ENCODE measurements at places on chromosomes 16 and 17.

GRCh38 chr17:27245230-27245696 is 48.7 kb upstream of the WSB1 start:
- peak; percentile 61 for DNase-seq

- no peak for DNase-seq
These were observed 95.7 kb downstream of the RAB11FIP4 start for GRCh38 chr17:31487063-31487647.

DNA sequence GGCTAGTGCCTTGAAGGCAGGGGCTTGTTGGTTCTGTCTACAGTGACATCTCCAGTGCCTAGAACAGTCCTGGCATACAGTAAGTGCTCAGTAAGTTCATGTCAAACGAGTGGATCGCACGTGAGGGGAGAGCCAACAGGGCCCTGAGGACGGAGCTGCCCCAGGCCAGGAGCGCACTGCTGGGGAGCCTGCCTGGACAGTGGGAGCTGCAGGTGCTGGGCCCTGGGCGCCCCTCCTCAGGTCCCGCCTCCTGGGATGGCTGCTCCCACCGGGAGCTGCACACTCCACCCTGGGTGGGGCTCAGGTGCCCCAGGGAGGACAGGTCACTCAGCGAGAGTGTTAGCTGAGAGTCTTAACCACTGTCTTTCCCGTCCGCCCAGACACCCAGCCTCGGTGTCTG is 1.8 kb downstream of the EVPL start:
- no peak for DNase-seq

DNA sequence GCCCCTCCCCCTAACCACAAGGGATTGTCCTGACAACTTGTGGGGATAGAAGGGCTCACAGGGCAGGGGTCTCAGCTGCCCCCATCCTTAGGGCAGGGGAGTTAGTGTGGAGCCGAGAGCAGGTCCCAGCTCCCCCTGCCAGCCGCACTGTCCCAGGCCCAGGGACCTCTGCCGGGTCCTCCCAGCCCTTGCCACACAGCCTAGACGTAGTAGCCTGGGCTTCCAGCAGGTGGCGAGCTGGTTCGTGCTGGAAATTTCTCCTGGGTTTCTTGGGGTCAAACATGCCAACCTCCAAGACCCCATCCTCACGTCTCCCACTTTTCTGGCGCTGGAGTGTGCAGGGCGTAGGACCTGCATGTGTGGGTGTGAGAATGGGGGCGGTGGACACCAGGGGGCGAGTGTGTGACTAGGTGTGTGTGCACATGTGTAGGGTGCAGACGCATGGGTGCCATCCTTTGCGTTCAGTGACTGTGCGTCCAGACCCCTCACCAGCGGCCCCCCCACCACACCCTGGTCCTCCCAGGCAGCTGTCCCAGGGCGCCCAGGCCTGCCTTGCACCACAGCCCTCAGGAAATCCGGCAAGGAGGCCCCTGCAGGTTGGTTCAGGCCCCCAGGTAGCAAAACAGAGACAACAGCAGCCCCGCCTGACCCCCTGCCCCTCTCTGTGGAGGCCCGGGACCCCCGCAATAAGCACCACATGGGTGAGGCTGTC is 29.5 kb downstream of the SBK1 start:
- peak; percentile 40 for DNase-seq

- no peak for DNase-seq
These were observed 67.1 kb upstream of the NLK start for GRCh38 chr17:27975146-27976011.

- DNase-seq: no peak
These were observed 5.3 kb downstream of the ARHGAP17 start for GRCh38 chr16:25009822-25010221.

DNA sequence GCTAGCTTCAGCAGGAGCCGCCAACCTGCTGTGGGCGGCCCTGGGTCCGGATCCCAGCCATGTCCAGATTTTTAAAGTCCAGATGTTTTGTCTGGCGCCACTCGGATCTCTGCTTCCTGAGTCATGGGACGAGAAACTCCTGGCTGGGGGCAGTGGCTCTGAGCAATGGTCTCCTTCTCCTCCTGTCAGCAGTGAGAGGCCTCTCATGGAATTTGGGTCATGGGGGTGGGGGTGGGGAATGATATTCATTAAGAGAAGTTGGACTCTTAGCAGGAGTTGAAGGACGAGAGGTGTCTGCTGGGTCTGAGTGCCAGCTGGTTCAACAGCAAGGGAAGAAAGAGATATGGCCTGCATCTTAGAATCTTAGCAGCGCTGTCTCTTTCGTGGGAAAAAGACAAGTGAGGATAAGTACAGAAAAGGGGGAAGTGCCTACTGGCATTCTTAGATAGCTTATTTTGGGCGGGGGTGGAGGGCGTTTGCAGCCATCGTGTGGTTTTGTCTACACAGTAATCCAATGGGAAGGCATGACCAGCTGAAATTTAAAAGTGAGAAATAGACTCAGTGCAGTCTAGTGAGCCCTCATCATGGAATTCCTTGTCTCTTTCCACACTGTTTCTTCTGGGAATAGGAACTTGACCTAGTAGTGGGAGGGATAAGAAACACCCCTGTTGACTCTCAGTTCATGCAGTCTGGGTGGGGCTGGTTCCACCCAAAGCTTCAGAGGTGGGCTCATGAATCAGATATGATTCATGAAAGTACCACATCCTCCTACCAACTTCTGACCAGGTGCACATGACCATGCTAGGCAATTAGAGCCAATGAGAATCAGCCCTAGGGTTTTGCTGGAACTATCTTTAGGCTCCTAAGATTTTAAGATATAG is 80.5 kb downstream of the MYH13 start:
- peak; percentile 13 for DNase-seq

DNA sequence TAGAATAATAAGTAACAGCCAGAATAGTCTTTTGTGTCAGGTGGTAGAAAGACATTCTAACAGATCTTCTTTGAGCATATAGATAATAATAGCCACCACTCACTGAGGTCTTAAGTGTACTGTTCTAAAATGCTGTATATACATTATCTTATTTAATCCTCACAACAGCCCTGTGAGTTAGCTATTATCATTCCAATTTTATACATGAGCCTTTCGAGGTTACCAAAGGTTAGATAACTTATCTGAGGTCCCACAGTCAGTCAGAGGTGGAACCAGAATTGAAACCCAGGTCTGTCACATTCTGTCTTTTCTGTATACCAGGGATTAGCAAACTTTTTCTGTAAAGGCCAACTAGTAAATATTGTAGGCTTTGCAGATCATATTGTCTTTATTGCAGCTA is 23.2 kb downstream of the REXO5 start:
- DNase-seq: no peak

- DNase-seq: no peak
These were observed 7.1 kb upstream of the CORO6 start for GRCh38 chr17:29629839-29630238.

DNA sequence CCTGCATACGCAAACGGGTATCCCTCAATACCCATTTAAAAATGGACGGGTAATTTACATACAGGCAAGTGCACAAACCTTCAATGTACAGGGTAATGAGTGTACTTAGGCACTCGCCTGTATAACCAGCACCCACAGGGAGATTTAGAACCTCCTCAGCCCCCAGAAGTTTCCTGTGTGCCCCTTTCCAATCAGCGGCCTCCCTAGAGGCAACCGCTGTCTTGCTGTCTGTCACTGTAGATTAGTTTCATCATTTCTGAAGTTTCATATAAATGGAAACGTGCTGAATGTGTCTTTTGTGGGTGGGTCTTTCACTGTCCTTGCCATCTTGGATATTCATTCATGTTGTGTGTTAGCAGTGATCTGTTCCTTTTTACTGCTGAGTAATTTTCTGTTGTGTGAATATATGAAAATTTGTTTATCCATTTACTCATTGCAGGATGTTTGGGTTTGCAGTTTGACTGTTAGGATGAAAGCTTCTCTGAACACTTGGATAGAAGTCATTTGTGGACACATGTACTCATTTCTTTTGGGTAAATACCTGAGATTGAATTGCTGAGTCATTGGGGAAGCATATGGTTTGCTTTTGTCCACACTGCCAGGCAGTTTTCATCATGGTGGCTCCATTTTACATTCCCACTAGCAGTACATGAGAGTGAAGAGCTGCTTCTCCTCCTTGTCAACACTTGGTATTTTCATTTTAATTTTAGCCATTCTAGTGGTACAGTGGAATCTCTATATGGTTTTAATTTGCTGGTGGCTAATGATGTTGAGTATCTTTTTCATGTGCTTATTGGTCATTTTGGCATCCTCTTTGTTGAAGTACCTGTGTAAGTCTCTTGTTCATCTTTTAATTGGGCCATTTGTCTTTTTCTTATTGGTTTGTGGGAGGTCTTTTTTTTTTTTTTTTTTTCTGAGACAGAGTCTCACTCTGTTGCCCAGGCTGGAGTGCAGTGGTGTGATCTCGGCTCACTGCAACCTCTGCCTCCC is 2.1 kb upstream of the ADCY7 start:
- DNase-seq: peak; percentile 93

DNA sequence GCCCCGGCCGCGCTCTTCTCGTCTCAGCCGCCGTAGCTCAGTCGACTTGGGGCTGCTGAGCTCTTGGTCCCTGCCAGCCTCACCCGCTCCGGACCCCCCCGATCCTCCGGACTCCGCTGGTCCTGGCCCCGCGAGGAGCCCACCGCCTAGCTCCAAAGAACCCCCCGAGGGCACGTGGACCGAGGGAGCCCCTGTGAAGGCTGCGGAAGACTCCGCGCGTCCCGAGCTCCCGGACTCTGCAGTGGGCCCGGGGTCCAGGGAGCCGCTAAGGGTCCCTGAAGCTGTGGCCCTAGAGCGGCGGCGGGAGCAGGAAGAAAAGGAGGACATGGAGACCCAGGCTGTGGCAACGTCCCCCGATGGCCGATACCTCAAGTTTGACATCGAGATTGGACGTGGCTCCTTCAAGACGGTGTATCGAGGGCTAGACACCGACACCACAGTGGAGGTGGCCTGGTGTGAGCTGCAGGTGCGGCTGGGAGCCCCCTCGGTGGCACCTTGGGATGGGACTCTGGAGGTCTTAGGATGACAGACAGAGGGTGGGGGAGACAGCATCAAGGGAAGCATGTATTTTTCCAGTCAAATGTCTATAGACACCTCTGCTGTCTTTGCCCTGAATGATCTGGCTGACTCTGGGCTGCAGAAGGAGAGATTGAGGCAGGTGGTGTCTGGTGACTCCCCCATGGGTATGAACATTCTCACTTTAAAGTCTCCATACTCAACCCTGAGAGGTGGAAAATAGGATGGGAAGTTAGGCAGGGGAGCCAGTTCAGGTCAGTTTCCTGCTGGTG is 635 bp downstream of the WNK4 start:
- DNase-seq: no peak

DNA sequence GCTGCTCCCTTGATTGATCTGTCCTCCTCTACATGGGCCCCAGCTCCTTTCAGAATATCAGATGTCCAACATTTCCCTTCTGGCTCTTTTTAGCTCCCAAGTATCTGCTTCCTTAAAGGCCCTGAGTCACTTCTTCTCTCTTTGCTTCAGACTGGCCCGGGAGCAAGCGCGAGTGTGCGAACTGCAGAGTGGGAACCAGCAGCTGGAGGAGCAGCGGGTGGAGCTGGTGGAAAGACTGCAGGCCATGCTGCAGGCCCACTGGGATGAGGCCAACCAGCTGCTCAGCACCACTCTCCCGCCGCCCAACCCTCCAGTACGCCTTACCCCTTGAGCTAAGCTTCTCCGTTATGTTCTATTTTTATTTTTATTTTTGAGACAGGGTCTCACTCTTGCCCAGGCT is 12.3 kb downstream of the CNTROB start:
- no peak for DNase-seq

GRCh38 chr17:68433911-68434508 is 23.3 kb downstream of the WIPI1 start:
- no peak for DNase-seq

DNA sequence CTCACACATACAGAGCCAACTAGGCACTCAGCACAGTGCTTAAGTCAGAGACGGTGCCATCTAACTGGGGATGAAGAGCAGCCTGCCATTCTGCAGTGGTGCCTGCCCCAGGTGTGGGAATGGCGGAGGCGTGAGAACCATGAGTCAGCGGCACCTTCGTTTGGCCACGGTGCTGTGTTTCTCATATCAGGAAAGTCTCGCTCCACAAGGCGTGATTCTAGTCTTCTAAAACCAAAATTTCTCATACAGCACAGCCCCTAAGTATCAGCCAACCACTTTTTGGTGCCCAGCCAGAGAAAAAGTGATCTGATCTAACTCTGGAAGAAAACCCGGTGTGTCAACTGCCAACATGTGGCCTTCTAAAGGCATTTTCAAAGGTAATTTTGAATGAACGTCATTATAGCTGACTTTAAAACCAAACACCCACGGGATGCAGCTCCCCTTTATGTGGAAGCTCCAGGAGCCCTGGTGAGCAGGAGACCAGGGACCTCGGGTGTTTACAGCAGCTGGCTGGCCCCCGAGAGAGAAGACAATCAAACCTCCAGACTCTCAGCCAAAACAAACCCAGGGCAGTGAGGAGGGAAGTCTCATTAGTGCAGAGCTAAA is 54.6 kb downstream of the ABCC12 start:
- DNase-seq: peak; percentile 70

Data from activated CD4-positive, alpha-beta T cell treated with anti-CD3 and anti-CD28 coated beads, Interleukin-10, Interleukin-2, amounts not matched to agents 100 ng/mL and 50 ng/mL, durations not matched to agents 16 hours and 8 hours (primary cell).